Cerebellar cortex (tissue), 1 donor: ENCODE measurements at places on chromosomes 6 and 20.
A peak's percentile ranks its signal among the peaks of the same experiment; 100 is the strongest.

- DNase-seq: no peak
These were observed 160.1 kb downstream of the DTNBP1 start for GRCh38 chr6:15502446-15503345.

GRCh38 chr6:134406311-134406710 lies 88.4 kb upstream of the SGK1 start:
- no peak for DNase-seq

GRCh38 chr6:33295621-33296369 lies 2.9 kb downstream of the RGL2 start:
- DNase-seq: no peak

DNA sequence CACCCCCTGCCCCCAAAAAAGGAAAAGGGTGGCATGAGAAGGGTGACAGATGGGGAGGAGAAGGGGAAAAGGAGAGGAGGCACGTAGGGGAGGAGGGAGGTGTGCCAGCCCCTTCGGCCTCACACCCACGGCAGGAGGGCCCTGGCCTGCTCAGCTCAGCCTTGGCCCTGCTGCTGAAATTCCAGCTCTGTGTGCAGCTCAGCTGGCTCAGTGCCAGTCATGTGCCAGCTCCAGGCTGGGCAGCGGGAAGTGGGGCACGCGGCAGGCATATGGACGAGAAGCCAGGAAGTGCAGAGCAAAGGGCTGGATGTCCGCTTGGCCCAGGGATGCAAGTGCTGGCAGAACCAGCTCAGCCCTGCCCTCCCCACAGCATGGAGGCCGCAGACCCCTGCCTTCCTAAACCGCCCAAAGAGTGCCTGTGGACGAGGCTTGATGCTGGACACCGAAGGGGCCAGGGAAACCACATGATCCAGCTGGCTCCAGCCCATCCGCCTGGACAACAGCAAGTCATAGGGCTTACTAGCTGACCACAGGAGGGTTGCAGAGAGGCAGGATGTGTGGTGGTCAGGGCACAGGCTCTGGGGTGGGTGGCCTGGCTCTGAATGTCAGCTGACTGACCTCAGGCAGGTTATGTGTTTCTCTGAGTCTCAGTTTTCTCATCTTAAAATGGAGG lies 60.2 kb downstream of the NOL4L start:
- peak; percentile 93 for DNase-seq

DNA sequence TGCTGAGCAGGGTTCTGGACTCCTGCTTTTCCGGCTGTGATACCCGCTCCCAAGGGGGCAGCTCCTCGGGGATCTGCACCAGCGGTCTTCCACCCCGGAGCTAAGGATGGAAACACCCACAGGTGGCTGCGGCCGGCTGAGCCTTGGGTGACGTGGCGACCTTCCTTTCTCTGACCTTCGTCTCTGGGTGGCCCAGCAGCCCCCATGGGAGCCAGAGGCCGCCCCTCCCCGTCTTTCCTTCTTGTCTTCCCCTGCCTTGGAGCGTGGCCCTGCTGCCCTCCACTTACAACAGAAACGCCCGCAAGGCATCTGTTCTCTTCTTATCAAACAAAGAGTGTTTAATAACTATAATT lies 405.7 kb downstream of the TAF4 start:
- no peak for DNase-seq

- DNase-seq: no peak
These were observed 71.8 kb downstream of the ALDH8A1 start for GRCh38 chr6:134878136-134878535.

DNA sequence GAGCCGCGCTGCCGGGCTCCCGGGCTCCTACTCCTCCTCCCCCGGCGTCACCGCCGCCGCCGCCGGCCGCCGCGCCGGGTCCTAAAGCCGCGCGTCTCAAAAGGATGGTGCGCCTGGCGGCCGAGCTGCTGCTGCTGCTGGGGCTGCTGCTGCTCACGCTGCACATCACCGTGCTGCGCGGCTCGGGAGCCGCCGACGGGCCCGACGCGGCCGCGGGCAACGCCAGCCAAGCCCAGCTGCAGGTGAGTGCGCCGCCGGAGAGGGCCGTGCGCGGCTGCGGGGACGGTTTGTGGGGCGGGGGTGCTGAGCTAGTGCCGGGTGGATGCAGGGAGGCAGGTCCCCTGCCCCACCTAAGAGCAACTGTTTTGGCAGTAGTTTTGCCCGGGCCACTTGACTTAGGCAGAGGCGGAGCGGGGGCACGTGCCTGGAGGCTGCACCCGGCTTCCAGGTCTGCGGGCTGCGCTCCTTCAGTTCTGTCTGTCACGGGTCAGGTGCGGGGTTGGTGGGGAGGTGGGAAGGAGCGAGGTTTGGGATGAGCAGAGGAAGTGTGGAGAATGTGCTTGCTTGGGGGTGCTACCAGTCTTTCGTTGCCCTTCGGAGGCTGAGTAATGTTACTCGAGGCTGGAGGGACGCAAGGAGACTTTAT lies 722 bp downstream of the ISM1 start:
- peak; percentile 17 for DNase-seq

DNA sequence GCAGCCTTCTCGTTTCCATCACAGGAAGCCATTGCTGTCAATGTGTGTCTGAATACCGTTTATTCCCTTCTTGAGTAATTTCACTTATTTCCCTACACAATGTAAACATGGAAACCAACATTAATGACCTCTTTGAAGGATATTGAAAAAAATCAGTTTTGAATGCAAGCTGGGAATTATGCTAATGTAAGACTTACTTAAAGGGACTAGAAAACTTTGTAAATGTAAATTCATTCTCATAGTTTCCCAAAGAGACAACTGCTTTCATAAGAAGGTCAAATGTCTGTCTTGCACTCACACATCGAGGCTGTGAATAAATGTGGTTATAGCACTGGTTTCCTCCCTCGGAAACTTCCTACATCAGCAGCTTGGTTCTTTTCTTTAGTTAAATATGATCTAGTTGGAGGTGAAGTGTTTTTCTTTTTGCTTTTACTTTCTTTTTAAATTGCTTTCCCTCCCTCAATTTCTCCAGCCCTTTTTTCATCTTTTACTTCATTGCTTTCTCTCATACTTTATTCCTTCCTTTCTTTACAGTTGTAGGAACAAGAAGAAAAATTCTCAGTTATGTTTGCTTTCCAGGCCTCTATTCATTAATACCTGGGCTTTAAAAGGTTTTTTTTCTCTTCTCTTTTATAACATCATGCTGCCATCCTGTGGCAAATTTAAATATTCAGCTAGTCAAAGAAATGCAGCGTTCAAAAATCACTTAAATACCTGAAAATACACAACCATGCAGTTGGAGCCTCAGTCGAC lies 108.3 kb downstream of the TNFAIP3 start:
- DNase-seq: peak; percentile 1

GRCh38 chr20:60046436-60046835 lies 88.2 kb downstream of the CDH26 start:
- no peak for DNase-seq

GRCh38 chr20:31966991-31967655 lies 828 bp upstream of the XKR7 start:
- DNase-seq: peak; percentile 51

DNA sequence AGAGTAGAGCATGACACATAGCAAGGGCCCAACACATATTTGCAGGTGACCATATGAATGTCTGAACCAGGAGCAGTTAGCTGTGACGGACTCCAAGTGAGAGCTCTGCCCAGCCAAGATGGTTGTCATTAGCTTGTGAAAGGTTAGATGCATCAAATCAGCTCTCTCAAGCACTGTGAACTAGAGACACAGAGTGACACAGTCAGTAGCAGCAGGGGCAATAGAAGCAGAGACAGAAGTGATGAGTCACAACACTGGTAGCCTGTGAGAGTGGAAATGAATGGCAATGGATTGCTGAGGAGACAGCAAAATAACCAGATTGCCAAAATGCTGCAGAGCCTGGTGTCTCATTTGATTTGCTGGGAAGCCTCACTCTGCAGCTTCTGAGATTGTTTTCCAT lies 558.9 kb downstream of the PKHD1 start:
- no peak for DNase-seq

DNA sequence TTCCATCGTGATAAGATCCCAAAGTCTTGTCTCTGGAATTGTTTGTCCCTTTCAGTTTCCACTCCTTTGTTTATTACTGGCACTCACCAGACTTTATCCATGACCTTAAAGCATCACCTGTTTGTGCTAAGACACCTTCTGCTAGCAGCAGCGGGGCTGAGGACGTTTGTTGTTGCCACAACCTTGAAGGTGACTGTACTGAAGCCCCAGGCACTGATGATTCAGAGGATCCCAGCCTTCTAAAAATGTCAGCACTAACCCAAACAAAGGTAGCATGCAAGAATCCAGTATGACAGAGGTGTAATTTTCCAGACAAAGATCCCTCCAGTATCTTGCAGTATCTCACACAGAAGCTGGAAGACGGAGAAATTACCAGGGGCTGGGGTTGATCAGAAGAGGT lies 28.9 kb upstream of the SMIM8 start:
- no peak for DNase-seq
